ENCODE measurements at places on chromosomes 5 and 9.

DNA sequence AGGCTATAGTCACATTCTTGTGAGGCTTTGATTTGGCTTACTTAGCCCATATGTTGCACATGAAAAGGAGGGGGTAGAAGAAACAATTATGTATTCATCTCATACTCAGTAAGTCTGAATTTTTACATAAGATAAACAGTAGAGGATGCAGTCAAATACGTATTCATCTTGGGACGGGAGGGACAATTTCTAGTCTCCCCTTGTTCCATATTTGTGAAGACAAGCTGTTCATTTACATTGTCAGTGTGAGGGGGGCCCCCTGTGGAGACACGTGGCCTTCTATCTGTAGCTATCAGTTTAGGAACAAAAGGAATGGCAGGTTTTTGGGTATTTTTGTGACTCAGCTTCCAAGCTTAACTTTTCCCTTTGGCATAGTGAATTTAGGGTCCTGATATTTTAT lies 49.2 kb upstream of the PPP1R2B start:
- no peak for DNase-seq

DNA sequence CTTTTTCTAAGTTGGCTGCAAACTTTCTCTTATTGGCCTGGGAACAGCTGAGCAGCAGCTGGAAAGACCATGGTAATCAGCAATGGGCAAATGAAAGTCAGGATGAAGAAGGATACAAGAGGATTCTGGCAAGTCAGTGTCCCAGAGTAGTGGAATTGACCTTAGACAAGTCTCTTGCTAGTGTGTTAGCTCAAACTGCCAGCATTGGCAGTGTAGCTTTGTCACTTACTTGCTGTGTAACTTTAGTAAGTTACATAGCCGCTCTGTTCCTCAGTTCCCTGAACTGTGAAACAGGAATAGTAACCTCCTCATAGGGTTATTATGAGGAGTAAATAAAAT lies 3.6 kb downstream of the ALDH1A1 start:
- no peak for DNase-seq

DNA sequence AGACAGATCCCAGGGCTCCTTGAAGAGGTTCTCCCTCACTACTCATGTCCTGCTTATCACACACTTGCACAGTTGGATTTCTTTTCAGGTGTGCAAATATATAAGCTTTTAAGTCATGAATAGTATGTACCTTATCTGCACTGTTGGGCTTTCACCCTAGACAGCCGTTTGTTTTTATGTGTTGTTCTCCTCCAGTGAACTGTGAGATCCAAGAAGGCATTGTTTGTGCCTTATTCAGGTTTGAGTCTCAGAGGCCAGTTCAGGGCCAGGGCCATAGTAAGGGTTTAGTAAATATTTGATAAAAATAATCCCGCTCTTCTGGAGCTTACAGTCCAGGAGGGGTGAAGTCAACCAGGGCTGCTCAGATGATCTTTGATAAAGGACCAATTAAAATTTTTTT lies 480.0 kb downstream of the TMEM38B start:
- DNase-seq = no peak

GRCh38 chr9:30661925-30662324 lies 1722.5 kb upstream of the ACO1 start:
- DNase-seq = no peak

- DNase-seq = peak; percentile 39
Measured at GRCh38 chr9:127397646-127398274, 791 bp downstream of the SLC2A8 start.

DNA sequence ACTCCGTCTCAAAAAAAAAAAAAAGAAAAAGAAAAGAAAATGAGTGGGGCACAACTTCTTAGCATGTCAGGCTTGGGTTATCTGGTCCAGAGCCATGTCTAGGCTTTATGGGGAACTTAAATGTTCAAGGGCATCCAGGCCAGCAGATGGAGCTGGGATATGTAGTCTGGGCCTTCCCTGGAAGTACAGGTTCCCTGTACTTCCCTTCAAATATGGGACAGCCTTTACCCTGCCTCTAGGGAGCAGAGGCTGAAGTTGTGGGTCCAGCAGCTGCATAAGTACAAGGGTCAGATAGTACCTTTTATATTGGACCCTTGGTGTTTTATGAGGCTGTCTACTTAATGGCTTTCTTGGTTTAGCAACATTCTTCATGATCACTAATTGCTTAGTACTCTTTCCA lies 42.1 kb downstream of the FAF2 start:
- no peak for DNase-seq

DNA sequence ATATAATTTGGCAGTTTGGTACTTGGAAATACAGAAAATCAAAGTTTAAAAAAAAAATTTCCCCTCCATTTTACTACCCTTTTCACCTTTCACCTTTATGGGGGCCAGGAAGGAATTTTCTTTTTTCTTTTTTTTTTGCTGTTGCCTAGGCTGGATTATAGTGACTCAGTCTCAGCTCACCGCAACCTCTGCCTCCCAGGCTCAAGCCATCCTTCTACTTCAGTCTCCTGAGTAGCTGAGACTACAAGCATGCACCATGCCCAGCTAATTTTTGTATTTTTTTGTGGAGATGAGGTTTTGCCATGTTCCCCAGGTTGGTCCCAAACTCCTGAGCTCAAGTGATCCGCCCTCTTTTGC lies 9.1 kb downstream of the CHMP5 start:
- DNase-seq = no peak

GRCh38 chr5:164869325-164869724 lies 1363.9 kb downstream of the MAT2B start:
- no peak for DNase-seq

- no peak for DNase-seq
Measured at GRCh38 chr9:18580151-18580550, 106.2 kb downstream of the ADAMTSL1 start.

DNA sequence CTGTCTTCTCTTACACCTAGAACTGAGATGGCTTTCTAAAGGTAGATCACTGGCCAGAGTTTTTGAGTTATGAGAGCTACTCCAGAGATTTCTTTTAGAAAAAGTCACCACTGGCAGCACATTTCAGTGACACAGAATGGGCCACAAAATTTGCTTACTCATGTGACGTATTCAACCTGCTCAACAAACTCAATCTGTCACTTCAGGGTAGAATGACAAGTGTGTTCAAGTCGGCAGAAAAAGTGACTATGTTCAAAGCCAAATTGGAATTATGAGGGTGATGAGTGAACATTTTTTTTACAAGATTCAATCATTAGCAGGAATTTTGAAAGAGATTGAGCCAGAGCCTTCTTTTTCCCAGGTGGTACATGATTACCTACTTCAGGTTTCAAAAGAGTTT lies 46.5 kb downstream of the TAF11L14 start:
- DNase-seq = no peak

DNA sequence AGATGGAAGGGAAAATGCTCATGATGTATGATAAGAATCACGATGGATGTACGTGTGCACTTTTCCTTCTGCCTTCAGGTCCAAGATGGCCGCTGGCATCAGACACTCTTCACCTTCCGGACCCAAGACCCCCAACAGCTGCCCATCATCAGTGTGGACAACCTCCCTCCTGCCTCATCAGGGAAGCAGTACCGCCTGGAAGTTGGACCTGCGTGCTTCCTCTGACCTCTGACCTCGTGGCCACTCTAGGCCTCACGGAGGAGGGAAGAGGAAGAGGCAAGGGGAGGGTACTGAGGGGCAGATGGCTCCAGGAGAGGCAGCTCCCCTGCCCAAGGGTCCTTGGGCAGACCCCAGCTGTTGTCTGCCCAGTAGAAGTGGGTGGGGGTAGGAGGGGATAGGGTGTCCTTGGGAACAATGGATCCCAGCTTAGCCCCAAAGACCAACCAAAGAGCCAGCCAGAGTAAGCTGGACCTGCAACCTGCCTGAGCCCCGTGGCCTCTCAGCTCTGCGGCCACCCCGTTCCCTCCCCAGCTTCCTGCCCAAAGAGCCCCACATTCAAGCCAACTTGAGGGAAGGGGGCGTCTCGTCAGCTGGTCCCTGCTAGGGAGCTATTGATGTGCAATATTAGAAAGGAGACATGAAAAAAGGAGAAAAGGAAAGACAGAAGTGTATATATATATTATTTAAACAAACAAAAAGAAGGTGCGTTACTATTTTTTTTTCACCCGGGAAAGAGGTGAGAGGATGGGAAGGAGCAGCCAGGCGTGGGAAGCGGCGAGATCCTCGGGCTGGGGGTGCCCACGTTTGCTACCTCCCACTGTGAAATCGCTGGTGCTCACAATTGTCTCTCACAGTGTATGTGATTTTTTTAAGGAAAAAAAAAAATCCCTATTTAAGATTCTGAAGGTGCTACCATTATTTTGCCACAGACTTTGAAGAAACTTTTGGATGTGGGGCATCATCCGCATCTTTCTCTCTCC lies 12.1 kb upstream of the ORM1 start:
- peak; percentile 14 for DNase-seq

- no peak for DNase-seq
Measured at GRCh38 chr5:157050050-157050449, 8.9 kb downstream of the HAVCR1 start.

DNA sequence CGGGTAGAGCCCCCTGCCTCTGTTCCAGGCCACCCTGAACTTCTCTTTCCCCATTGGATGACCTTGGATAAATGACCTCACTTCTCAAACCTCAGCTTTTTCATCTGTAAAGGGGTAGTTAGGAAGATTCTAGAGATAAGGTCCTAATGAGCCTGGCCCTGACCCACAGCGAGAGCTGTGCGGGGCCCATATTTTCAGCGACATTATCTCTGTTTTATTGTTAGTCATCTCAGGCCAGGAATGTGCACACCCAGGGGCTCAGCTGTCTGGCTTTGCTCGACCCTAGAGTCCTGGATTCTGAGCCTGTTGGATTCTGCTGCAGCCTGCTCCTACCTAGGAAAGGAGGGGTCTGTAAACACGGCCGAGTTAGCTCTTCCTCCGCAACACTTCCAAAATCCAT lies 81.2 kb upstream of the LMX1B start:
- no peak for DNase-seq

DNA sequence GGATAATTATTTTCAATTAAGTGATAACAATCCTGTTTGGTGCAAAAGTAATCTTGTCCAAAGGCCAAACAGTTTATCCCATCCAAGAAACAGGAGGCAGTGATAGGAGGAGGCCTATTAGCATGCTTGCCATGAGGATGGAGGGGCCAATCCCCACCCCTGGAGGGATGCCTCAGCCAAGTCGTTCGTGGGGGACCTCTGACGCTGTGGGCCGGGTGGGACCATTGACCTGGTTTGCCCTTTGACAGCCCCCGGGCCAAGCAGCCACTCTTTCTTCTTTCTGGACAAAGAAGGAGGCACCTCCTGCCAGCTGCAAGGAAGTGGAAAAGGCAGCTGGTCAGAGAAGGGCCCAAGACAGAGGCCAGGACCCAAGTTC lies 39.5 kb upstream of the GRHPR start:
- no peak for DNase-seq

GRCh38 chr5:84791138-84791537 lies 406.5 kb upstream of the EDIL3 start:
- DNase-seq = no peak

DNA sequence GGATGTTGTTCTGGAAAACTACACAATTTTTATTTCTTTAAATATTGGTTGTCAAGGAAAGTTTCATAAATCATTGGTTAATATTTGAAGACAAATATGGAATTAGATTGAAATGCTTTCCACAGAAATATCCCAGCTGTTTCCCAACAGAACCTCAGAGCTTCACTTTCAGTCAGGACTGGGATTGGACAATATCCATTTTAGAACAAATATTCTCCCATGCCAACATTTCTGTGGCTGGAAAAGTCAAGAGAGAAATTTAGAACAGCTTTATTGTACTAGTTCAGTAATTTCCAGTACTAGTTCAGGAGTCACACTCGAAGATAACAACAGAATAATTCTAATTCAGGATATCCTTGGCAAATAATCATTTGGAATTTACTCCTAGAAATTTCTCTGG lies 116.1 kb upstream of the TUT7 start:
- DNase-seq = no peak

GRCh38 chr9:121322037-121322736 lies 47.9 kb downstream of the STOM start:
- no peak for DNase-seq

GRCh38 chr9:72139226-72139625 lies 10.0 kb upstream of the GDA start:
- no peak for DNase-seq

- DNase-seq = no peak
Measured at GRCh38 chr9:107386396-107386795, 103.2 kb downstream of the KLF4 start.

GRCh38 chr9:109953813-109954497 lies 174.0 kb downstream of the PALM2AKAP2 start:
- DNase-seq = no peak

- no peak for DNase-seq
Measured at GRCh38 chr5:160657068-160657507, 194.9 kb downstream of the ATP10B start.

DNA sequence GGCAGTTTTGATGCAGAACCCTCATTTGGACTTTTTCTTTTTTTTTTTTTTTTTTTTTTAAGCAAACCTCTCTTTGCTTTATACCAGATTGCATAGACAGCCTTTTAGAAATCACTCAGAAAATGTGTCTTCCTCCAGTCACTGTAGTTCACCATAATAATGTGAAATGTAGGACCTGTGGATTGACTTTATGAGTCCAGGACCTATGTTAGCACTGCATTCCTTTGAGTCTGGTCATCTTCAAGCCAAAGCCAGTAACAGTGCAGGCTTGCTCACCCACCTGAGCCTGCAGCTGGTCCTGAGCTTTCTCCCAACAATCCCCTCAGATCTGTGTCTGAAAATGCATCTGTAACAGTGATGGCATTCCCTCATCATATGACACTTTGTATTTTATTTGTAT lies 110.7 kb upstream of the NFIL3 start:
- no peak for DNase-seq

- no peak for DNase-seq
Measured at GRCh38 chr9:94554439-94555331, at the start of gene PCAT7. PCAT7 (plus strand) TSS chr9:94555083.

GRCh38 chr5:4584982-4585381 lies 555.1 kb upstream of the ADAMTS16 start:
- DNase-seq = no peak

GRCh38 chr5:92778261-92778660 lies 802.8 kb downstream of the NR2F1-AS1 start:
- no peak for DNase-seq

GRCh38 chr9:74499111-74499601 lies 2.0 kb downstream of the RORB start:
- DNase-seq = no peak

DNA sequence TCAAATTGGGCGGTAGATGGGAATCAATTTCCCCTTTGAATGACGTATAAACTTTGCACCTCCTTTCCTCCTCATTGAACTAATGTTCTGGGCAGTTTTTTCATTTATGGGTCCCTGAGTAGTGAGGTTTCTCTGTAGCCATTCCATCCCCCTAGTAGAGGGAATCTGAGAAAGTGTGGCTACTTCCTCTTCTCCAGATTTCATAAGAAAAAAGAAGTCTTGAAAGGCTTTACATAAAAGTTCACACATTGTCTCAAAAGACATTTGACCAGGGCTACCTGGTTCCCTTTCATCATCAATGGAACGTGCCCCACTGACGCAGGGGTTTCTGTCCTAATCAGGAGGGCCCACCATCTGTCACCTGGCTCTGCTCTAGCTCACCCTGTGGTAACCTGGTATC lies 57.3 kb downstream of the CTSL start:
- DNase-seq = no peak

DNA sequence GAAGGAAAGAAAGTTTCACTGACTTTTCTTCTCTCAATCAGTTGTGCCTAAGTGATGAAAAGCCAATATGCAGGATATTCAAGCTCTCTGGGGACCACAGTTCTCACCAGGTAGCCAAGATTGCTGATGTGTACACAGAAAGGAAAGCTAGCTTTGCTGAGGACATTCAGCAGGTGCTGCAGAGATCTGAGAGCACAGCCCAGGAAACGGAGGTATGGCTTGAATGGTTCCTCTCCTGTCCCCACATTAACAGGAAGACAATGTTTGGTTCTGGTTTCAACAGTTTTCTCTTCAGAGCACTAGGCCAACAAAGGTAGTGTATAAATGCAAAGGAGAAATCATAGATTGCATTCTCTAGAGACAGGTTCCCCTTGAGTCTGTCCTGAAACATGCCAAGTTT lies 69.6 kb downstream of the PTPDC1 start:
- no peak for DNase-seq

Data from ovary (tissue), 10 donors.